ENCODE measurements at places on chromosomes 12 and 14.
A peak's percentile ranks its signal among the peaks of the same experiment; 100 is the strongest.

DNA sequence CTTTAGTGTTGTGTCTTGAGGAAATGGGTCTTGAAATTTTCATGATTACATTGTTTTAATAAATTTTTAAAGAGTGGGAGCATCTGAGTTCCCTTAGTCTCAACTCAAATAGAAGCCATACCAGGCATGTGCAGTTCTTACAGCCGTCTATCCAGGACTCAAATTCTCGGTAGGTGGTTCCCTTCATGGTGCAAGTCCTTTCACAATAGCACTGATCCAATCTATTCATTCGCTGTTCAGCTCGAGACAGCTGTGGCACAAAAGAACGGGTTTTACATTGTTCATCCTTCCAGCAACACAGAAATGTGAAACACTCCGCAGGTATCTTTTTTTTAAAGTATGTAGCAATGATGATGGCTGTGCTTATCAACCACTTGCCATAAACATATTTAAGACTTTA is 100.2 kb downstream of the NELL2 start:
- no peak for DNase-seq

DNA sequence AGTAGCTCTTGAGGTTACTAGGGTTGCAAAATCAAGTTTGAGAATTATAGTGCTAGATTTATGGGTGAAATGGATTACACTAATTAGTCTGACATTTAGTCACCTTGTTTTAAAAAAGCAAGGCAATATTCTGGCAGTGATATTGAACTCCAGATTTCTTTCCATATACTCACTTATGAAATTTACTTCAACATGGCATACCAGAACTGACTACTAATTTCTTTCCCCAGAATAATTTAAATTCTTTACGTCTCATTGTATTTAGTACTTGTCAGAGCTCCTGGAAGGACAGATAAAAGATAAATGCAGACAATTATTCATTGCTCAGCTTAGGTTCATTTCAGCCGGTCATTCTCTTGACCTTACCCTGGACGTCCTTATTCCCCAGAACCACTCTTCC is 24.3 kb downstream of the EMP1 start:
- DNase-seq: no peak

DNA sequence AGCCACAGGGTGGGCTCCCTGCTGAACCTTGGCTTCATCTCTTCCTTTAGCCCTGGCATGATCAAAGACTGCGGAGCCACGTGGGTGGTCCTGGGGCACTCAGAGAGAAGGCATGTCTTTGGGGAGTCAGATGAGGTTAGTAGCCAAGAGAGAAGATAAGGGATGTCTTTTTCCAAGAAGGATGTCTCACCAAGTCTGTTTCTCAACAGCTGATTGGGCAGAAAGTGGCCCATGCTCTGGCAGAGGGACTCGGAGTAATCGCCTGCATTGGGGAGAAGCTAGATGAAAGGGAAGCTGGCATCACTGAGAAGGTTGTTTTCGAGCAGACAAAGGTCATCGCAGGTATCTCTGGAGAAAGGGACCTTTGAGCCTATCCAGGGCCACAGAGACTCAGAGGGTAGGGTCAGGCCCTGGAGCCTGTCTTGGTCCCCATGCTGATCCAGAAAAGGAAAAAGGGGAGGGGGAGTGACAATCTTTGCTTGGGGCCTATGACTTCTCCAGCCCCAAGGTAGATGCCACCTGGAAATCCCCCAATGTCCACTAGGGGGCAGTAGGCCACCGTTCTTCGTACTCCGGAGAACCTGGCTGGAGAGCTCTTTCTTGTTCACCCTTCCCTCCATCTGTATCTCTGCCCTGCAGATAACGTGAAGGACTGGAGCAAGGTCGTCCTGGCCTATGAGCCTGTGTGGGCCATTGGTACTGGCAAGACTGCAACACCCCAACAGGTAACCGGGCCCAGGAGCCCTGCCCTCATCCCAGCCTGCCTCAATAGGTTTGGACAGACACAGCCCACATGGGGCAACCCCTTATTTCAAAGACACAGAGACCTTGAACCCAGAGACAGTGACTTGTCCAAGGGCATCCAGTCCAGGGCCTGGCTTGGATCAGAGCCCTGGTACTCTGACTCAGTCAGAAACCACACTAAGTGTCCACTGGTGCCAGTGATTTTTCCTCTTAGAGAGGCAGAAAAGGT is 2.0 kb downstream of the TPI1 start:
- peak; percentile 83 for DNase-seq

DNA sequence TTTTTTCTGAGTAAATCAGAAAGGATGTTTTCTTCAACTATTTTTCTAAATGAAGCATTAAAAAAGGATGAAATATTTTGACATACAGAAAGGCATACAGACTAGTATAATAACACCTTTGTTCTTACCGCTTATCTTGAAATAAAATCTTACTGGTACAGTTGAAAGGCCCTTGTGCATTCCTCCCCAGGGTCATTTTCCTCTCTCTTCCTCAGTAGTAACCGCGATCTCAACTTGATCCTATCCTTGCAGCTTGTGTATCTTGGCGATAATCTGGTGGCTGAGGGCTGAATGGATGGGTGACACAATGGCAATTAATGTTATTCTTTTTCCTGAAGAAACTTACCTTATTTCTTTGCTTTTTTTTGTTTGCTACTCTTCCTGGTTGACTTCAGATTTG is 18.5 kb downstream of the GAS2L3 start:
- DNase-seq: no peak

DNA sequence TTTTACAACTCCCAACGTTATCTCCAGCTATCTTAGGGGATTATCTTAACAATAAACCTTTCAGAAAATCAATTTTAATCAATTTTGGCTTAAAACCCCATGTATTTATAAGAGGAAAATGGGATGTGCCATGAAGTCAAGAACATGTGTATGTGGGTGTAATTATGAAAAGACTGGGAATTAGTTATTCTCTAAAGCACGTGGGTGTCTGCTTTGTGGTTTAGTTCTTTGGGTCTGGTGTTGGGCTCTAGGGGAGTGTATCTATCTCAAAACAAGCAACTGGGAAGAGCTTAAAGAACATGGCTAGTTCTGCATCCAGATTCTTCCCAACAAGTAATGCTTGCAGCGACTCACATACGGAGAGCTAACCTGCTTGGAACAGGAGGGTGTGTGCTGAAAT is 40.1 kb upstream of the MAX start:
- DNase-seq: no peak

GRCh38 chr12:93139028-93139665 is 210.1 kb upstream of the EEA1 start:
- DNase-seq: no peak

- no peak for DNase-seq
Observed at GRCh38 chr12:59158066-59158465, 237.8 kb upstream of the LRIG3 start.

- DNase-seq: peak; percentile 62
Observed at GRCh38 chr12:53499266-53500141, at the start of gene MAP3K12. Gene MAP3K12, minus strand, starts transcription at chr12:53499458. Its CDS starts 12,067 bp downstream, at chr12:53487391.
